ENCODE measurements at places on chromosomes 4 and X.

DNA sequence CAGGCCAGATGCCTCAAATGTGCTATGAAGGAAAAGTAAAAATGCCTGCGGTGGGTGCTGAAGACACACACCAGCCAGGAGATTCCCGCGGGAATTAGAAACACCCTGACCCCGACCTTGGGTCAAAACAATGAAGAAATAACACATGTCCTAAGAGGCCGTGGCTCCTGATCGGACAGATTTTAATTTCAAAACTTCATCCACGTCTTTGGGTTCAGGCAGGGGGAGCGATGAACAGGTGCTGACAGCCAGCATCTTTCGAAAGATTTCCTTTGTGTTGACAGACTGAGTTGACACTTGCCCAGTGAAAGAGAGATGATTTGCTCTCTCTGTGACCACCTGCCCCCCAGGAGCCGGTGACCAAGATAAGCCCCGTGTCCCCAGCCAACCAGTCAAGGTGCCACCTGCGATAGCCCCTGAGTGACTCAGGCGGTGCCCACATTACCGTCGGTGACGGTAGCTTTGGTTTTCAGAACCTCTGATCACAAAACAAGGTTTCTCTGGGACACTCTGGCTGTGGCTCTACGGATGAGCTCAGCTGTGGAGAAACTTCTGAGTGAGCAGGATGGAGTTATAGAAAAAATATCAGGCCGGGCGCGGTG lies 11.0 kb upstream of the IL3RA start:
- no peak for DNase-seq

GRCh38 chrX:102129473-102129872 lies 4.0 kb downstream of the TCEAL2 start:
- DNase-seq, result no peak

DNA sequence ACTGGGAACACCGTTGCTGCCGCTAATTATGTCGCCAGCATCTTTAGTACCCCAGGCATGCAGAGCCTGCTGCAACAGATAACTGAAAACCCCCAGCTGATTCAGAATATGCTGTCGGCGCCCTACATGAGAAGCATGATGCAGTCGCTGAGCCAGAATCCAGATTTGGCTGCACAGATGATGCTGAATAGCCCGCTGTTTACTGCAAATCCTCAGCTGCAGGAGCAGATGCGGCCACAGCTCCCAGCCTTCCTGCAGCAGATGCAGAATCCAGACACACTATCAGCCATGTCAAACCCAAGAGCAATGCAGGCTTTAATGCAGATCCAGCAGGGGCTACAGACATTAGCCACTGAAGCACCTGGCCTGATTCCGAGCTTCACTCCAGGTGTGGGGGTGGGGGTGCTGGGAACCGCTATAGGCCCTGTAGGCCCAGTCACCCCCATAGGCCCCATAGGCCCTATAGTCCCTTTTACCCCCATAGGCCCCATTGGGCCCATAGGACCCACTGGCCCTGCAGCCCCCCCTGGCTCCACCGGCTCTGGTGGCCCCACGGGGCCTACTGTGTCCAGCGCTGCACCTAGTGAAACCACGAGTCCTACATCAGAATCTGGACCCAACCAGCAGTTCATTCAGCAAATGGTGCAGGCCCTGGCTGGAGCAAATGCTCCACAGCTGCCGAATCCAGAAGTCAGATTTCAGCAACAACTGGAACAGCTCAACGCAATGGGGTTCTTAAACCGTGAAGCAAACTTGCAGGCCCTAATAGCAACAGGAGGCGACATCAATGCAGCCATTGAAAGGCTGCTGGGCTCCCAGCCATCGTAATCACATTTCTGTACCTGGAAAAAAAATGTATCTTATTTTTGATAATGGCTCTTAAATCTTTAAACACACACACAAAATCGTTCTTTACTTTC lies 1.8 kb downstream of the UBQLN2 start:
- DNase-seq, result no peak

DNA sequence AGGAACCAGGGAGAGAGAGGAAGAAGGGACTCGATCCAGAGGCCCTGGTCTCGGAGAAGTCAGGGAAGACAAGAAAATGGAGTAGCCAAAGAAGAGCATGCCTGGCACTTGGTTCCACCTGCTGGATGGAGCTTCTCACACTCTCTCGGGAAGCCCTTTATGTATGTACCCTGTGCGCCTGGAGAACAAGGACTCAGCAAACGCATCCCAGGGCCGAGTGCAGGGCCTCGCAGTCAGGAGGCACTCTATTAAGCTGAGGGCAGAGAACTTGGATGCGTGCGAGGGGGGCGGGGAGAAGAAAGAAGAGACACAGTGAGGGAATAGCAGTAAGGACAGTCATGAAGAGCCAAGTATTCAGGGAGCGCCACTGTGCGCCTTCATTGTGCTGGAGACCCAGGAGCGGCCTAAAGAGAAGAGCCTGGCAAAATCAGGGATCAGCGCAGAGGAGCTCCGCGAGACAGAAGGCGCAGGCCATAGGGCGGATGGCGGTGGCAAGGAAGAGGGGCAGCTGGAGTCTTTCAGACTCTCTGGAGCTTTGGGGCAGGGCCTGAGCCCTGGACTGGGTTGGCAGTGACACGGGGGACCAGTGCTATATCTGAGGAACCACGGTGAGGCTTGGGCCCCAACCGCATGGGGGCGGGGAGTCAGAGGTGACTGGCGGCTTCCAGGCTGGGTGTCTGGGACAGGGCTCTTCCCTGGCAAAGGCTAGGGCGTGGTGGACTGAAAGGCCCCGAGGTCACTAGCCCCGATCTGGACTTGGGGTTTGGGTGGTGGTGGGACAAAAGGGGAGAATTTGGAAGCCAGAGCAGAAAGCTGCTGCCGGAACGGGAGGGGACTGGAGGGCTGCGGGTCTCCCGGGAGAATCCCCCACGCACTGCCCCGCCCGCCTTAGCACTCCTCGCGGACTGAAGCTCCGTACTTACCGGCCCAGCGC lies 1.9 kb upstream of the SEPTIN6 start:
- no peak for DNase-seq

GRCh38 chrX:132474544-132475248 lies 14.1 kb downstream of the MBNL3 start:
- DNase-seq, result no peak

- no peak for DNase-seq
Observed at GRCh38 chr4:150098214-150098613, 20.0 kb downstream of the DCLK2 start.

DNA sequence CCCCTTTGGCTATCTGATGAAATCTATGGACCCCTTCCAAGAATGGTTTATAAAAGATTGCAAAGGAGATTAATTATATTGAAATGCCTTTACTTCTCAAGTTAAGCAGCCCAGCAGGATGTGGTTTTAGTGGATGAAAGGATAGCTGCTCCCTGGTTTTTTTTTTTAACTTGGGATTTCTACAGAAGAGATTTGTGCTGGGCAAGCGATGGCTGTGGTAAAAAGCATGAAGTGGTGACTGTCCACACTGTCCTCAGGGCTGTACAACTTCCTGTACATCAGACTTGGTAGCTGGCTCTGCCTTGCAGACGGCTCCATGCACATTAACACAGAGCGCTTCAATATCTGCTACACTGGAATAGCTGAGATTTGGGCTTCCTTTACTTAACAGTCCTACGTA lies 321.7 kb downstream of the DHX15 start:
- no peak for DNase-seq

- DNase-seq, result no peak
Observed at GRCh38 chr4:71453531-71453930, 114.7 kb downstream of the SLC4A4 start.

- no peak for DNase-seq
Observed at GRCh38 chrX:150199803-150200202, 163.3 kb upstream of the MAMLD1 start.

- DNase-seq, result no peak
Observed at GRCh38 chr4:83178029-83178428, 63.5 kb upstream of the PLAC8 start.

GRCh38 chr4:154082760-154083535 lies 294.1 kb upstream of the SFRP2 start:
- no peak for DNase-seq

GRCh38 chr4:15681067-15681371 lies 608 bp upstream of the FAM200B start:
- no peak for DNase-seq

GRCh38 chr4:122873821-122874593 lies 47.4 kb downstream of the FGF2 start:
- no peak for DNase-seq

GRCh38 chrX:1778817-1779216 lies 164.0 kb downstream of the ASMT start:
- no peak for DNase-seq

GRCh38 chr4:44927399-44928380 lies 201.3 kb upstream of the GNPDA2 start:
- no peak for DNase-seq

- DNase-seq, result no peak
Observed at GRCh38 chr4:150827226-150827625, 187.9 kb downstream of the LRBA start.

DNA sequence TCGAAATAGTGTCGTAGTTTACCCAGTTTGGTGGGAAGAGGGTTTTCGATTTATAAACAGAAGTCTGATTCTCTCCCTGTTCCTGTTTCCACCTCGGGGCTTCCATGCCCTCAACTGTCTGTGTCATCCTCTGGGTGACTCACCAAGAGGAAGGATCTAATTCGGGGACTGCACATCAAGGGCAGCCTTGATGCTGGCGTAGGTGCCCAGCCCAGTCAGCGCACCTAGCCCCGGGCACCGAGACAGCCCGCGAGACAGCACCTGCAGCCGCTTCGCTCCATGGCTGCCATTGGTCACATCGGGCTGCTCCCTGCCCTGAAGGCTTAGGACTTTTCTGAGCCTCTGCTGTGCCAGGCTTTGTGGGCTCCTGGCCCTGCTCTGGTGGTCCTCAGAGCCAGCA lies 7.7 kb downstream of the ABCD1 start:
- DNase-seq, result no peak

- no peak for DNase-seq
Observed at GRCh38 chrX:10930151-10930550, 181.0 kb upstream of the HCCS start.

GRCh38 chr4:113052379-113052951 lies 3.0 kb downstream of the ANK2 start:
- DNase-seq, result no peak

GRCh38 chr4:54843106-54843505 lies 185.3 kb downstream of the KIT start:
- no peak for DNase-seq

GRCh38 chr4:186693159-186693815 lies 30.4 kb downstream of the FAT1 start:
- DNase-seq, result no peak

DNA sequence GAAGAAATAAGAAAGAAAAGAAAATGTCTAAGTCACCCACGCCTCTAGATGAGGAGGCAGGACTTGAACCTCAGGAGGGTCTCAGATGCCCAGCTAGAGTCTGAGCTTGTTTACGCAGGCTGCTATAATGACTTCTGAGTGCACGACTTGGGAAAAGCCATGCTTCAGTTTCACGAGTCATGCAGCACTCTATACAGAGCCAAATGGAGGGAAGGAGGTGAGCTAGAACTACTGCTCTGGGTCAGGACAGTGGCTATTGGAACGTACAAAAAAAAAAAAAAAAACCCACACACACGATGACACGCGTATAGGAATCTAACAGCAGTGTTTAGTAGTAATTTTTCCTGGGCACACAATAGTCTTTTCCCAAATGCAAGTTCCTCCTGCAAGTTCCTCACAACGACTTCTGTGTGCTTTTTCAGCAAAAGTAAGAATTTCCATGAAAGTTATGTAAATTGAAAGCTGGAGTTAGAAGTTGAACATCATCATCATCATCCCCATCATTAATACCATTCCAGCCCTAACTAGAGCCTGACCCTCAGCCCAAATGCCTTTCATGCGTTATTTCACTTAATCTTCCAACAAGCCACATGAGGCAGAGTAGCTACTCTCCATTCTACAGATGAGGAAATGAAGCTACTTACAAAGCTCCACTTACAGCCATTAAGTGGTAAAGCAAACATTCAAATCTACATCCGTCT lies 36.6 kb downstream of the IRF2 start:
- no peak for DNase-seq

DNA sequence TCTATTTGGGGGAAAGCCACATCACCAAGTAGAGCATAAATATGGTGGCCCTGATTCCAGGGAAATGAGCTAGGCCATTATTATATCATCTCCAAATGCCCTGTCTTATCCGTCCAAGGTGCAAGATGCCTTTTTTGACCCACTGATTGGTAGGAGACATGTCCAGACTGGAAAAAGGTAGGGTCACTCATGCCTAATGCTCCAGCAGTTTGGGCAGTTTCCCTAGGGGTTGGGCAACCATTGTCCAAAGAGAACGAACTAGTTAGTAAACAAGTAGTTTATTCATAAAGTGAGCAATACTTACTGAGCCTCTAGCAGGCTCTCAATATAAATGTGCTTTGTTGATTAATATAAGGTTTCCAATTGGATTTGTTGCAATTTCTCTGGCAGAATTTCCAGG lies 6.2 kb downstream of the FHDC1 start:
- no peak for DNase-seq

- DNase-seq, result no peak
Observed at GRCh38 chr4:26255989-26256388, 64.8 kb upstream of the RBPJ start.

DNA sequence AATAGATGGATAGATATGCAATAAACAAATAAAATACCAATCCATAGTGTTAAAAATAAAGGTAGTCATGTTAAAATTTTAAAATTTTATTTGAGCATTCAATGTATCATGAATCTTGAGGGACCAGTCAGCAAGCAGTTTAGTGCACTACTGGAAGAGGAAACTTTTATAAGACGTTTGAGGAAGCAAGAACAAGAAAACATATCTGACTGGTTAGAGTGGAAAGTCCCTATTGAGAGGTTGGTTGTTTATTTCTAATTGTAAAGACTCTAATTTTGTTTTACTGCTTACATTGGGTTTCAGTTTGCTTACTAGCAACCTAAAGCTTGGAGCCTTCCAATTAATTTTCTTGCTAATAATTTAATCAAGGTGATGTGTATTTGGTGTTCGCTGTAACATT lies 786.2 kb downstream of the RAB28 start:
- no peak for DNase-seq

- peak; percentile 6 for DNase-seq
Observed at GRCh38 chrX:64894454-64895038, 81.7 kb downstream of the ZC4H2 start.

- no peak for DNase-seq
Observed at GRCh38 chrX:107675823-107676555, 47.7 kb downstream of the PRPS1 start.

DNA sequence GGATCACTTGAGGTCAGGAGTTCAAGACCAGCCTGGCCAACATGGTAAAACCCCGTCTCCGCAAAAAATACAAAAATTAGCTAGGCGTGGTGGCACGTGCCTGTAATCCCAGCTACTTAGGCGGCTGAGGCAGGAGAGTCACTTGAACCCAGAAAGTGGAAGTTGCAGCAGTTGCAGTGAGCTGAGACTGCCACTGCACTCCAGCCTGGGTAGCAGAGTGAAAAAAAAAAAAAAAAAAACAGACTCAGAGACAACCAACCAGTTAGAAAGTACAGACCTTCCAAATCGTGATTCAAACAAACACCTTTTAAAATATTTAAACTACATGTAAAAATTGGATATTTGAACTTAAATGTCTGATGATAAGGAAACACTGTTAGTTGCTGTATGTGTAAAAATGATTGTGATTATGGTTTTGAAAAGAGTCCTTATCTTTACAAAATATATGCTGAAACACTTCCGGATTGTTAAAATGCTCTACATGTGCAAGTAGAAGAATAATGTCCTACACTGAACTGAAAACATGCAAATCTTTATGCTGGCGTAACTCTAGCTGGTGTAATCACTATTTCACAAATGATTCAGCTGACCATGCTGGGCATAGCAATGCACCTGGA lies 37.8 kb downstream of the SH3KBP1 start:
- DNase-seq, result no peak

GRCh38 chr4:25308761-25309160 lies 3.8 kb upstream of the ZCCHC4 start:
- DNase-seq, result no peak

GRCh38 chr4:172344308-172344938 lies 531.2 kb downstream of the GALNTL6 start:
- DNase-seq, result no peak
